ENCODE measurements at places on chromosomes 3 and 15.

DNA sequence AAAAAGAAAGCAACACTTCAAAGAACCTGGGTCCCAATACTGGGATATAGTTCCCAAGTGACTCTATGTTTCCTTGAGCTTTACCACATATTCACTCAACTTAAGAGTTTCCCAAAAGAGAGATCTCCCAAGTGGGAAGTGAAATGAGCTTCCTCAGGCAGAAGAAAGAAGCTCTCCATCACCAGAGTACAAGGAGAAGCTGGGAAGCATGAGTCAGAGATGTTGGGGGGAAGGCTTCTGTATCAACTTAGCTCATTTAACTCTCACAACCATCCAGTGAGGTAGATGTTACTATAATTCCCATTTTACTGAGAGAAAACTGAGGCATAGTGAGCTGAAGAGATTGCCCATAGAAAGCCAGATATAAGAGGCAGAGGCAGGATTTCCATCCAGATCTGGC is 47.0 kb upstream of the TRIM42 start:
- DNase-seq, result no peak

DNA sequence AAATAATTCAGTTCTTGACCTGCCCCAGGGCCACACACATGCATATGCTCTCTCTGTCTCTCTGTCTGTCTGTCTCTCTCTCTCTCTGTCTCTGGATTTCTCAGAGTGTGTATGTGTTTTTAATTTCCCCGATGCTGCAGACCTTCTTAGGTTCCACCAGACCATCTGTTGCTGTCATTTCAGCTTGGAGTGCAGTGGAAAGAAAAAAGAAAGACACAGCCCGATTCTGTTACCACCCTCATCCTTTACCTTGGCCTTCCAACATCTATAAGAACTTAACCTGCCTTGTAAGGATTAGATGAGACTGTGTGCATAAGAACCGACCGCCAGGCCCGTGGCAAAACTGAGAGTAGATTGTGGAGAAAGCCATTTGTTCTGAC is 9.7 kb upstream of the PGPEP1L start:
- DNase-seq, result no peak

GRCh38 chr3:124351430-124352148 is 359.7 kb upstream of the ROPN1 start:
- DNase-seq, result no peak

DNA sequence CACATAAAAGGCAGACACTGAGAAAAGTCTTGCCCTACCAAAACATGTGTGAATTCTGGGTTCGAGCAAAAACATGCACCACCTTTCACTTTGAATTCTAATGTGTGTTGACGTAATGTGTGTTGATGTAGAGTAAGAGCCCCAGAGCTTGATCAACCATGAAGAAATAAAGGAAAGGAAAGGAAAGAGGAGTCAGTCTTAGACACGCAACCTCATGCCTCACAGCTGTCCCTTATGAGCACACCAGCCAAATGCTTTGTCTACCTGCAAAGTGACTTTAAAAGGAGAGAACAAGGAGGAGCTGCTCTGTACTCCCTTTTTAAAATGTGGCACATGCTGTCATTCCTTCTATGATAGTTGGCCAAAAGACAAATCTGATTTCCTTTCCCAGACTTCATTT is 80.8 kb downstream of the RFTN1 start:
- no peak for DNase-seq
